ENCODE measurements at places on chromosomes 6 and 20.

- peak; percentile 70 for DNase-seq
Measured at GRCh38 chr6:125987026-125987617, 782 bp downstream of the TRMT11 start.

DNA sequence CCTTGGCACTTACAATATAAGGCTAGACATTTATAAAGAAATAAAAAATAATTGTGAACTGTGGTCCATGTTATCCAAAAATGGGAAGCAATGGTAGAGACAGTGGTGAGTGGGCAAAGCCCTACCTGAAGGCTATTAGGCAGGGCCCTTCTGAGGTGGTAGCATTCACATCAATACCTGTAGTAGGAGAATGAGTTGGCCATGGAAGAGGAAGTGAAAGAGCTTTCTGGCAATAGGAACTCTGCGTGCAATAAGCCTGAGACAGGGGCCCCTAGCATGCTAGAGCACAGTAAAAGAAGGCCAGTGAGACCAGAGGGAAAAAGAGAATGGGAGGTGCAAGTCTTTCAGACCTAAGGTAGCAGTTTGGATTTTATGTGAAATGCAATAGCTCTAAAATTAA is 754.5 kb downstream of the PTPRT start:
- no peak for DNase-seq

DNA sequence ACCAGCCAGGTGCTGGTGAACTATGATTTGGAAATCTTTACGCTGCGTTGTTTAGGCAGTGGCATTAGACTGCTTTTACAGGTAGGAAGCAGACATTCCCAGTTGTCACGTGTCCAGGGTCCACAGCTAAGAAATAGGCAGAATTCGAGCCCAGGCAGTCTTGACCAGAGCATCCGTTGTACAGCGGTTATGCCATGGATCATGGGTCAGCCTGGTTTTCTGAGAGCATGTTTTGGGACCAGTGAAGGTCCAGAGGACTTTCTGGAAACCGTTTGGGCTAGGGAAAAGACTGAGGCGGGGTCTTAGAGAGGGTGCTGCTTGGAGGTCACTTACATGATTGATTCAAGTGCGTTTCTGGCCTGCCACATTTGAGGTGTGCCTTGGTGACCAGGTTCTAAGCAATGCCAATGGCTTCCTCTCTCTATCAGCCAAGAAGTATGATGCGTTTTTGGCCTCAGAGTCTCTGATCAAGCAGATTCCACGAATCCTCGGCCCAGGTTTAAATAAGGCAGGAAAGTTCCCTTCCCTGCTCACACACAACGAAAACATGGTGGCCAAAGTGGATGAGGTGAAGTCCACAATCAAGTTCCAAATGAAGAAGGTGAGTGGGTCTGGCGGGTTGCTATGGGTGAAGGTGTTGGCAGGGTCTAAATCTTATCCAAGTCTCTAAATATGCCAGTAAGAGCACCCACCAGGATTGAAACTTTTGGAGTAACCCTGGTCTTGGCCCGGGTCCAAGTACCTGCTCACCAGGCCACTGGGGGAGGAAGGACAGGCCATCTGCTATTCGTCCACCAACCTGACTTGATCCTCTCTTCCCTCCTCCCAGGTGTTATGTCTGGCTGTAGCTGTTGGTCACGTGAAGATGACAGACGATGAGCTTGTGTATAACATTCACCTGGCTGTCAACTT is 1.8 kb downstream of the RPL10A start:
- no peak for DNase-seq

DNA sequence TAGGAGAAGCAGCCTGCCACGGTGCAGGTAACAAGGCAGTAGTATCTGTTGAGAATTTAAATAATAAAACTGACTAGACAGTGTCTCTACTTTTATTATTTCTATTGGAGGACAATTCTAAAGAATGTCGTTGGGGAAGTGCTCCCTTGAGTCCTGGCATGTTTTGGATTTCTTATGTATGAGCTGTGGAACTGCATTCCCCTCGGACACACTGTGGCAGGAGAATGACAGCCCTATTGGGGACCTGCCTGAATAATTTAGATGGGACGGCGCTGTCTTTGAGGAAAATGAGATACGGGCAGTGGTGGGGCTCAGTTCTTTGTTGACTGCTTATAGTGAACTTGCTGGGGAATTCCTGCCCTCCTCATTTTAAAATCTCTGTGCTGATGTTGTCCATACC is 2.4 kb upstream of the SCP2D1 start:
- DNase-seq: no peak

DNA sequence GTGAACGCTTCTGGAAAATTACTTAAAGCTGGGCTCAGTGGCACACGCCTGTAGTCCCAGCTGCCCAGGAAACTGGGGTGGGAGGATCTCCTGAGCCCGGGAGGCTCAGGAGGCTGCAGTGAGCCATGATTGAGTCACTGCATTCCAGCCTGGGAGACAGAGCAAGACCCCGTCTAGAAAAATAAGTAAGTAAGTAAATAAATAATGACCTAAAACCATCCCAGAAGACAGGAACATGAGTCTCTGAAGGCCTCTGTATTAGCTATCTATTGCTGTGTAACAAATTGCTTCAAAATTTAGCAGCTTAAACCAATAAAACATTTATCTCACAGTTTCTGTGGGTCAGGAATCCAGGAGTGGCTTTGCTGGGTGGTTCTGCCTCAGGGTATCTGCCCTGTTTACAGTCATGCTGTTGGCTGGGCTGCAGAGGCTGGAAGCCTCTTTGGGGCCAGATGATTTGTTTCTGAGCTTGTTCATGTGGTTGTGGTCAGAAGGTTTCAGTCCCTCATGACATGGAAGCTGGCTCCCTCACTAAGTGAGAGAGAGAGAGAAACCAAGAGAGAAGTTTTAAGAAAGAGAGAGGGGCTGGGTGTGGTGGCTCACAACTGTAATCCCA is 48.4 kb upstream of the NCOA3 start:
- peak; percentile 85 for DNase-seq

DNA sequence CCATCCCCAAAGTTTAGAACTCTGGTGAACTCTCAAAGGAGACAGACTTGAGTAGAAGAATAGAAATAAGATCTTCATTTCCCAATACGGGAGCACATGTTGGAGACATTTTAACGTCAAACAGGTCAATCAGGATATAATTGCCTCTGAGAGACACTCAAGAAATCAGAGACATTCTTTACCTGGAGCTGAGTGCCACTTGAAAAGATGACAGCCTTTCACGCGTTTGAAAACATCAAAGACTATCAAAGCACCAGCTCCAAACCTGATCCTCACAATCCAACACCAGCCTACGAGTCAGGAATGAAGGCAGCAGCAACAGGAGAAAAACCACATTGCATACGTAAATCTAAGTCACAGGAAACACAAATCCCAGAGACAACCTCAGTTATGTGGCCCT is 571.5 kb upstream of the CDH4 start:
- DNase-seq: no peak

DNA sequence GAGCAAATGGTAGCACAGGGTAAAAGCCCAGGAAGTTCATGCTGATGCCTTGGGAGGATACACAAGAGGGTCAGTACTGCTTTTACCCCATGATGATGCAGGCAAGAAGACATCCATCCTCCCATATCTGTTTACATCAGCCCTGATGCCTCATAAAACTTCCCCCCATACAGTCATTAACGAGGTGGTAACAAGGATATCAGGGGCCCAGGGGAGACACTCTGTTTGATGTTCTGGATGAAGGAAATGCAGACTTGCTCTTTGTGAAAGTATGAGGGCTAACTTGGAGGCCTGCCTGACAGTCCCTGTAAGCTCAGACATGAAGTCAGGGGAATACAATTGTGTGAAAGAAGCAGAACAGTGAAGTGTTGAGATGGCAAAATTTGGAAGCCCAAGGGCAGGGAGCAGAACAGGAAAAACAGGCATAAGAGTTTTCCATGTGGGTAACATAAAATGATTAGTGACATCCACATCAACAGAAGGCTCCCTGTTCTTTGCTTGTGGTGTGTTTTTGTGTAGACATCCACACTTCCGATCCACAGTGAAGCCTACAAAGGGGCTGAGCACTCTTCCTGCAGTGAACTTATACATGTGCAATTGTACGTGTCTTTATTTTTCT is 813.4 kb downstream of the MAFB start:
- DNase-seq: no peak

DNA sequence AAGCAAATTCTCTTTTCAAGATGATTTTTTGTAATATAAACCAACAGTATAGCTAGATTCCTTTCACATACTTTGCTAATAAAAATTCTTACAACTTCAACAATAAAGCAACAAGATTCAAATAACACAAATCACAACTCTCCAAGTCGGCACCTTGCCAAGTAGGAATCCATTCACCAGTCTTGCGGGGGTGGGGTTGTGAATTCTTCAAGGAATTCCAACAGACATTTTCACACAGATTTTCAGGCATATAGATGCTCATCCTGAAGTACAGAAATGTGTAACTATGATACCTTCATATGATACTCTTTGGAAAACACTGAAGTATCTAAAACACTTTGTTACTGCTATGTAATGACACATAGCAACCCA is 36.5 kb downstream of the SCML4 start:
- DNase-seq: no peak

DNA sequence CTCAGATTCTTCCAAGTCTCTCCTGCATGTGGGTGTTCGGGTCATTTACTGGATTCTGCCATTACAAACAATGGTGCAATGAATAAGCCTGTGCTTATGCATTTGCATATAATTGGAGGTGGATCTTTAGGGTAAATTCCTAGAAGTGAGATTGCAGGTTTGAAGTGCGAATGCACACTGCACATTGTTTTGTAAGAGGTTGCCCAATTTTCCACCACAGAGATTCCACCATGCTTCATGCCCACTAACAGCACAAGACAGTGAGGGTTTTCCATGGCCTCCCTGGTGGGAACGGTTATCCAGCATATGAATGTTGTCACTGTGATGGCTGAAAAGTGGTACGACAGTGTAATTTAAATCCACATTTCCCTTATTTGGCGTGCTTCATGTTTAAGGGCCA is 178.8 kb upstream of the PMEPA1 start:
- no peak for DNase-seq

DNA sequence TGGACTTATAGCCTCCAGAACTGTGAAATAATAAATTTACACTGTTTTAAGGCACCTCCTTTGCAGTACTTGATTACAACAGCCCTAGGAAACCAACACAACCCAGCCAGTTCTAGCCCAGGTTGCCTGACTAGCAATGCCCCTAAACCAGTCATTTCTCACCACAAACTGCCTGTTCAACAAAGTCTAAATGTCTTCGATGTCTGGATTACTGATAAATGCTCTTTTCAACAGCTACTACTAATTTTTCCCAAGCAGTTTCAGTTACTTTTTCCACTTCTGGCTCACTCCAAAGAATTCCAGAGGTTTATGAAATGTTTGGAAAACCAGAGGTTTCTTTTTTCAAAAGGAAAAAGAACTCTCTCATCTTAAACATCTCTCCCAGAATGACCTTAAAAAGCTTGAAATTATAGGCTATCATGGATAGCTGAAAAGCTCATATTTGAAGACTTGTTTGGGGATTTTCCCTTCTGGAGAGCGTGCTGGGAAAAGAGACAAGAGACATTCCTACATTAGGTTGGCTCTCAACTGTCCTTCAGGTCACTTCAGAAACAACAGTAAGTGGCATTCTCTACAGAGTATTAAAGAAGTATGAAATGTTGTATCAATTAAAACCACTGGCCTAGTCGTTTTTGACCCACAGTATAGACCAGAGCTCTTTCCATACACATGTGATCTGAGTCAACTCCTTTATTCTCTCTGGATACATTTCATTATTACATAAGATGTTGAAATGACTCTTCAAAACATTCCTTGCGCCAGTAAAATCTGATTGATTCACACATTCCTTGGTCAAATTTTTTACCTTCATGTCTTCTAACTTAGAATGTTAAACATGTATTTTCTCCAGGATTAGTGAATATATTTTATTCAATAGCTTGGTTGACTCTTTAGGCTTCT is 265.9 kb downstream of the COL12A1 start:
- DNase-seq: no peak

DNA sequence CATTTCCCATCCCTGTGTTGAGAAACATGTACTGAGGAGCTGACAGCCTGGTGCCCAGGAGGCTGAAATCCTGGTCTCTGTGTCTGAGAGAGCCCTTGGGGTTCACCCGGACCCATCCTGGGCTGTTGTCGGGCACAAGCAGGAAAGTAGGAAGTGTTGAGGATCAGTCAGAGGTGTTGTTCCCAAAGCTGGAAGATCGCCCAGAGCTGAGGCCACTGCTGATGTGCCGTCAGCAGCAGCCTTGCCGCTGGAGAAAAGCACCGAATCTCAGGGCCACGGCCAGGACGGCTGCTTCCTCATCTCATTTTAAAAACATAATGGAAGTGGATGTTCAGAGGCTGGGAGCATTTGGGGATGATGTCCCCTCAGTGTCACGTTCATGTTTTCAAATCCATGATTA is 218.5 kb downstream of the UST start:
- no peak for DNase-seq

DNA sequence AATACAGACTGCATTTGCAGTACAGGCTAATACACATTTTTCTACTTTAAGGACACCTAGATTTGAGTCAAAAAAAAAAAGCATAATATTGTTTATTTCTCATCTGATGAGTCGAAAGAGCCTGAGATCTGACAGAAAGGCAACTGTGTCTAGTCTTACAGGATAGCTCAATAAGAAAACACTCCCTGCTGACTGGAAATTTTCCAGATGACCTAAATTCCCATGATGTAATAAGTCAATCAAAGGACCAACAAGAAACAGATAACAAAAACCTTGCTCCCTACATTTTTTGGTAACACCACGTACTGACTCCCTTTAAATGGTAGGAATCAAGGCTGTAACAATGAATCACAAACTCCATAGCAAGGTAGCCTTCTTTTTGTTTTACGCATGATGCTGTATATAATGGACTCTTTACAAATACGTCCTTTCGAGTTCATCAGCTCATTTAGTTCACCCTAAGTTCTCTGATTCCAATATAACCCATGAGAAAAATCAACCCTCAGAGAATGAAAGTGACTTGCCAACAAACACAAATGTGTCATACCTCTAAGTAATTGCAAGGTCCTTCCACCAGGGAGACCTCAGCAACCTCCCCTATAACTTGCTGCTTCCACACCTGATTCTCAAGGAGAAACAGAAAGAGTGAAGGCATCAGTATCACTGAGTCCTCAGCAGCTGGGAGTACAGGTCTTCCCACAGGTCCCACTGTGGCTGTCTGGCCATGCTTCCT is 12.1 kb downstream of the TBX18 start:
- DNase-seq: no peak

GRCh38 chr6:122429323-122429722 is 29.9 kb downstream of the HSF2 start:
- DNase-seq: no peak

DNA sequence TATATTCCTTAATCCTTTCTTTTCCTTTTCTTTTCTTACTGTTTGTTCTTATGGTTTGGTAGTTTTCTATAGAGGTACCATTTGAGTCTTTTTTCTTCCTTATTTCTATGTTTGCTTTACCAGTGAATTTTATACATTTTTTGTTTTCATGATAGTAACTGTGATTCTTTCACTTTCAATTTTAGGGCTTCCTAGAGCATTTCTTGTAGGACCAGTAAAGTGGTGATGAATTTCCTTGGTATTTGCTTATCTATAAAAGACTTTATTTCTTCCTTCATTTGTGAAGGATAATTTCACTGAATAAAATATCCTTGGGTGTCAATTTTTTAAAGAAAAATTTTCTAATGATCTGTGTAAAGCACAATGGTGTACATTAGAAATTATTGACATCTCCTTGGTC is 637.4 kb downstream of the CD109 start:
- no peak for DNase-seq

- no peak for DNase-seq
Measured at GRCh38 chr20:47980336-47981177, 195.3 kb upstream of the SULF2 start.

Data from kidney glomerular epithelial cell (primary cell).